Natural killer cell treated with Interleukin-12 subunit alpha and Interleukin-12 subunit beta and Interleukin-15 and Interleukin-18, amount 100 ng/mL, for 72 hours (primary cell): ENCODE measurements at places on chromosomes 16 and 17. TPM values are rescaled to one million over a fixed set of nuclear protein-coding genes. Genes with fewer than 3 reads are reported as not detected.

- H3K4me1 ChIP-seq, result peaks cover 4% of the 10 kb centered on the region
- no peak overlapping the region for H3K27ac ChIP-seq
- H3K36me3 ChIP-seq, result no peaks in the 10 kb centered on the region
- DNase-seq, result no peak
- peaks cover 6% of the 10 kb centered on the region for H3K27me3 ChIP-seq
Measured at GRCh38 chr17:34370997-34371395, 8.0 kb upstream of the CCL1 start.

DNA sequence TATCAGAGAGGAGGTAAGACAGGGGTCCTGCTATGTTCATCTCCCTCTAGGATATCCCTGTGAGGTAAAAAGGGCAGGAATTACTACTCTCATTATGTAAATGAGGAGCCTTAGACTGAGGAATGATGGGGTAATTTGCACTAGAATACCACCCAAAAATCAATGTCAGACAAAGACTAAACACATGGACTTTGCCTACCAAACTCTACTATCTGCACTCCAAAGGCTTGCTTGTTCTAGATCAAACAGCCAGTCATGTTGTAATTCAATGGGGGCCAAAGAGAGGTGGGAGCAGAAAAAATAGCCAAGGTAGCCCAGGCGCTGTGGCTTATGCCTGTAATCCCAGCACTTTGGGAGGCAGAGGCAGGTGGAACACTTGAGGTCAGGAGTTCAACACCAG lies 120.7 kb downstream of the LYRM1 start:
- no peaks in the 10 kb centered on the region for H3K36me3 ChIP-seq
- peaks cover 13% of the 10 kb centered on the region for H3K27me3 ChIP-seq
- peaks cover 12% of the 10 kb centered on the region for H3K4me1 ChIP-seq
- H3K4me3 ChIP-seq, result no peak overlapping the region
- DNase-seq, result no peak

- H3K27ac ChIP-seq, result no peak overlapping the region
Measured at GRCh38 chr17:73292031-73292531, 19.7 kb downstream of the CDC42EP4 start.

- no peak overlapping the region for H3K4me3 ChIP-seq
- H3K4me1 ChIP-seq, result peaks cover 58% of the 10 kb centered on the region
- no peaks in the 10 kb centered on the region for H3K27me3 ChIP-seq
- no peak for DNase-seq
- no peaks in the 10 kb centered on the region for H3K36me3 ChIP-seq
Measured at GRCh38 chr16:17276010-17276530, 194.7 kb downstream of the XYLT1 start.

GRCh38 chr17:49755663-49756283 lies 8.2 kb downstream of the FAM117A start:
- peak overlapping the region; percentile 61 for H3K4me3 ChIP-seq
- H3K4me1 ChIP-seq, result peaks cover 56% of the 10 kb centered on the region
- peak overlapping the region; percentile 54 for H3K27ac ChIP-seq
- DNase-seq, result no peak
- H3K27me3 ChIP-seq, result no peaks in the 10 kb centered on the region

DNA sequence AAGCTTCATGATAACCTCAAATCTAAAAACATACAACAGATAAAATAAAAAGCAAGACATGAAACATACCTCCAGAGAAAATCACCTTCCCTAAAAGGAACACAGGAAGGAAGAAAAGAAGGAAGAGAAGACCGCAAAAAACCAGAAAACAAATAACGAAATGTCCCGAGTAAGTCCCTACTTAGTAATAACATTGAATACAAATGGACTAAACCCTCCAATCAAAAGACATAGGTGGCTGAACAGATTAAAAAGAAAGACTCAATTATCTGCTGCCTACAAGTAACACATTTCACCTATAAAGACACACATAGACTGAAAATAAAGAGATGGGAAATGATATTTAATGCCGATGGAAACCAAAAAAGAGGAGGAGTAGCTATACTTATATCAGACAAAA lies 6.2 kb downstream of the FBXO39 start:
- no peak overlapping the region for H3K27ac ChIP-seq
- no peak overlapping the region for H3K4me3 ChIP-seq
- H3K27me3 ChIP-seq, result peaks cover 62% of the 10 kb centered on the region
- H3K36me3 ChIP-seq, result peaks cover 36% of the 10 kb centered on the region
- no peak for DNase-seq

GRCh38 chr16:7614021-7614795 lies 281.6 kb downstream of the RBFOX1 start:
- no peak overlapping the region for H3K27ac ChIP-seq
- no peak for DNase-seq
- H3K36me3 ChIP-seq, result no peaks in the 10 kb centered on the region

- H3K27me3 ChIP-seq, result no peaks in the 10 kb centered on the region
- DNase-seq, result no peak
- H3K27ac ChIP-seq, result no peak overlapping the region
Measured at GRCh38 chr17:77174928-77175661, 34.3 kb downstream of the SEC14L1 start.

- H3K27me3 ChIP-seq, result peaks cover 28% of the 10 kb centered on the region
- H3K27ac ChIP-seq, result no peak overlapping the region
- H3K4me3 ChIP-seq, result no peak overlapping the region
- no peak for DNase-seq
Measured at GRCh38 chr17:34892461-34893249, 68.6 kb downstream of the CCT6B start.

DNA sequence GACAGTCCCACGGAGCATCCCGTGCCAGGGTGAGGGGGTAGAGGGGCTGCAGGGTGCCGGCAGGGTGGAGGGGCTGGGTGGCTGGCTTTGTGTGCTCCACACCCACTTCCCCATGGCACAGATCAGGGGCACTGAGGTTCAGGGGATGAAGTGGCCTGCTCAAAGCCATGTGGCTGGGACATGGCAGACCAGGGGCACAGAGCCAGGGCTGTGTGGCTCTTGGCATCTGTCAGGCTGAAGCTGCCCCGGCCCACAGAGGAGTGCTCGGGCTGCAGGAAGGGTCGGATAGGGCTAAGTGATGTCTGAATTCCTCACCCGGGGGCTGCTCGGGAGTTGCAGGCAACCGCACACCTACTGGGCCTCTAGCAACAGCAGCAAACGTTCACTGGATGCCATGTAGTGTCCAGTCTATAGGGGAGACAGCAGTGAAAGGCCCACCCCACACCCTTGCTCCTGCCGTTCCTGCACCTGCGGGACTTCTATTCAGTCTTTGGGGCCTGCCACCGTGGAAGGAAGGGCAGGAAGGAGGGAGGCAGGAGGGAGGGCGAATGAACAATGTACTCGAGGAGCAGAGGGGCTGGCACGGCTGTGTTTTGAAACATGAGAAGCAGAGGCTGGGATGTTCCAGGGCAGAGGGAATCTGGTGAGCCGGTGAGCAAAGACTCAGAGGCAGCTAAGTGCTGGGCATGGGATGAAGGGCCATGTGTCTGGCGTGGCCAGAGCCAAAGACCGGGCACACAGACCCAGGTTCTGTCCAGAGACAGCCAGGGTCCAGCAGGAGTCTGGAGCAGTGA lies 15.1 kb downstream of the SLC5A10 start:
- H3K27me3 ChIP-seq, result no peaks in the 10 kb centered on the region
- no peaks in the 10 kb centered on the region for H3K36me3 ChIP-seq
- H3K27ac ChIP-seq, result no peak overlapping the region
- H3K4me3 ChIP-seq, result no peak overlapping the region
- H3K4me1 ChIP-seq, result peaks cover 3% of the 10 kb centered on the region

DNA sequence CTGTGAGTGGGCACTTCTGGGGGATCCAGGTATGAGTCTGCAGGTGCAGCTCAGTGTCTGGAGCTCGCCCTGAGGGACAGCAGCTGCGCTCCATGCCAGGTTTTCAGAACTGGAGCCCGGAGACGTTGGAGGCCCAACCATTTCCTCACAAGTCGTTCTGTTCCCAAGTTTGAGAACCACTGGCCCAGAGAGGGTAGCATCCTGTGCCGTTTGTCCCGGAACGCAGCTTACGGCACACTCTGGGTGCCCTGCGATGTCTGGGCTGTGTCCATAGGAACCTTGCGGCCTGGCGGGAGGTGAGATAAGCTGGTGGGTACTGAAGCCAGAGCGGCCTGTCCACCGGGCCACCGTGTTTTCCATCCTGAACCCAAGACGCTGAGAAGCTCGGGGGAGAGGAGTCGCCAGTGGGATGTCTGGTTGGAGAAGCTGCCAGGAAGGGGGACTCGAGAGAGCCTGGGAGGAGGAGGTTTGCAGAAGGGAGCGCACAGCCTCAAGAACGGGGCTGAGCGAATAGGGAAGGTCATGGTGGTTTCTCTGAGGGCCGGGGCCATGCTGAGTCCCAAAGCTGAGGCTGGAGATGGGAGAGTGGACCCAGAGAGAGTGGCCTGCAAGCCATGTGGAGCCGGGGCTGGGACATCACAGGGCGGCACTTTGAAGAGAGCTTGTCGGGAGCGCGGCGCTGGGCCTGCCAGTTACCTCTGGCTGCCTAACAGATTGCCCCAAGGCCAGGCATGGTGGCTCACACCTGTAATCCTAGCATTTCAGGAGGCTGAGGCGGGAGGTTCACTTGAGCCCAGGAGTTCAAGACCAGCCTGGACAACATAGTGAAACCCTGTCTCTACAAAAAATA lies 211.0 kb upstream of the GSE1 start:
- H3K27ac ChIP-seq, result no peak overlapping the region
- no peak overlapping the region for H3K4me3 ChIP-seq
- no peaks in the 10 kb centered on the region for H3K4me1 ChIP-seq
- H3K36me3 ChIP-seq, result no peaks in the 10 kb centered on the region

GRCh38 chr17:3845621-3846436 lies at the start of gene NCBP3:
NCBP3 (minus strand) TSS chr17:3846246; CDS start chr17:3846223, 23 bp downstream.
- peaks cover 7% of the 10 kb centered on the region for H3K36me3 ChIP-seq
- H3K27ac ChIP-seq, result peak within 1 kb of the TSS; percentile 77
- peak; percentile 93 for DNase-seq
- peak within 1 kb of the TSS; percentile 93 for H3K4me3 ChIP-seq
- peaks cover 22% of the 10 kb centered on the region for H3K4me1 ChIP-seq
- no peaks in the 10 kb centered on the region for H3K27me3 ChIP-seq

- DNase-seq, result no peak
- peak overlapping the region; percentile 11 for H3K27ac ChIP-seq
- no peaks in the 10 kb centered on the region for H3K27me3 ChIP-seq
- no peaks in the 10 kb centered on the region for H3K36me3 ChIP-seq
- no peak overlapping the region for H3K4me3 ChIP-seq
Measured at GRCh38 chr16:12500771-12501170, 302.9 kb downstream of the CPPED1 start.

- peaks cover 4% of the 10 kb centered on the region for H3K36me3 ChIP-seq
- H3K4me3 ChIP-seq, result peak overlapping the region; percentile 86
- no peak overlapping the region for H3K27ac ChIP-seq
Measured at GRCh38 chr17:79778504-79779083, 646 bp downstream of the CBX2 start.

- H3K4me1 ChIP-seq, result peaks cover 28% of the 10 kb centered on the region
- H3K36me3 ChIP-seq, result no peaks in the 10 kb centered on the region
- no peak for DNase-seq
- H3K4me3 ChIP-seq, result no peak overlapping the region
- H3K27me3 ChIP-seq, result no peaks in the 10 kb centered on the region
Measured at GRCh38 chr17:17789828-17790636, 46.8 kb downstream of the SREBF1 start.

GRCh38 chr16:58028541-58029070 lies 3.1 kb downstream of the MMP15 start:
- H3K27me3 ChIP-seq, result peaks cover 8% of the 10 kb centered on the region
- no peak overlapping the region for H3K4me3 ChIP-seq

GRCh38 chr17:40533896-40534295 lies 31.4 kb downstream of the CCR7 start:
- H3K4me3 ChIP-seq, result peak overlapping the region; percentile 40
- DNase-seq, result no peak
- peak overlapping the region; percentile 66 for H3K27ac ChIP-seq

GRCh38 chr16:27195941-27196595 lies 7.3 kb upstream of the KDM8 start:
- no peak for DNase-seq
- H3K27ac ChIP-seq, result no peak overlapping the region
- no peaks in the 10 kb centered on the region for H3K36me3 ChIP-seq
- no peaks in the 10 kb centered on the region for H3K27me3 ChIP-seq

DNA sequence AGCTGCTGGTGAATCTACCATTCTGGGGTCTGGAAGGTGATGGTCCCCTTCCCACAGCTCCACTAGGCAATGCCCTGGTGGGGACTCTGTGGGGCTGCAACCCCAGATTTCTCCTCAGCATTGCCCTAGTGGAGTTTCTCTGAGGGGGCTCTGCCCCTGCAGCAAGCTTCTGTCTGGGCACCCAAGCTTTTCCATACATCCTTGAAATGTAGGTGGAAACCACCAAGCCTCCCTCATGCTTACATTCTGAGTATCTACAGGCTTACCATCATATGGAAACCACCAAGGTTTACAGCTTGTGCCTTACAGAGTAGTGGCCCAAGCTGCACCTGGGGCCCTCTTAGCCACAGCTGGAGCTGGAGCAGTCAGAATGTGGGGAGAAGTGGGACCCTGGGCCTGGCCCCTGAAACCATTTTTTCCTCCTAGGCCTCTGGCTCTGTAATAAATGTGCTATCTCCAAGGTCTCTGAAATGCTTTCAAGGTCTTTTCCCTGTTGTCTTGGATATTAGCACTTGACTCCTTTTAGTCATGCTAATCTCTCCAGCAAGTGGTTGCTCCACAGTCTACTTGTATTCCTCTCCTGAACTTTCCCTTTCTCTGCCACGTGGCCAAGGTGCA lies 19.6 kb upstream of the DLX3 start:
- no peak for DNase-seq
- H3K27me3 ChIP-seq, result peaks cover 15% of the 10 kb centered on the region
- H3K36me3 ChIP-seq, result peaks cover 12% of the 10 kb centered on the region
- H3K27ac ChIP-seq, result no peak overlapping the region

SLC7A6OS gene
- total RNA-seq, result 25.8 TPM

PDF gene
- total RNA-seq, result 26.9 TPM

CCR7 gene
- total RNA-seq, result 71.1 TPM

SPATA32 gene
- total RNA-seq, result 0.62 TPM

PRSS33 gene
- not detected for total RNA-seq

DUSP14 gene
- total RNA-seq, result 8.2 TPM

KCNJ2 gene
- 0.29 TPM for total RNA-seq

ENO3 gene
- total RNA-seq, result 8.7 TPM

CIBAR2 gene
- not detected for total RNA-seq

GNG13 gene
- not detected for total RNA-seq

GPR139 gene
- not detected for total RNA-seq
